ENCODE measurements at places on chromosomes 7 and 10.

GRCh38 chr10:3784510-3785250 is at the start of gene KLF6:
KLF6 (minus strand) TSS chr10:3785209; CDS start chr10:3785014, 195 bp downstream.
- peak; percentile 35 for DNase-seq

GRCh38 chr10:120819366-120819765 is 31.8 kb upstream of the WDR11 start:
- no peak for DNase-seq

DNA sequence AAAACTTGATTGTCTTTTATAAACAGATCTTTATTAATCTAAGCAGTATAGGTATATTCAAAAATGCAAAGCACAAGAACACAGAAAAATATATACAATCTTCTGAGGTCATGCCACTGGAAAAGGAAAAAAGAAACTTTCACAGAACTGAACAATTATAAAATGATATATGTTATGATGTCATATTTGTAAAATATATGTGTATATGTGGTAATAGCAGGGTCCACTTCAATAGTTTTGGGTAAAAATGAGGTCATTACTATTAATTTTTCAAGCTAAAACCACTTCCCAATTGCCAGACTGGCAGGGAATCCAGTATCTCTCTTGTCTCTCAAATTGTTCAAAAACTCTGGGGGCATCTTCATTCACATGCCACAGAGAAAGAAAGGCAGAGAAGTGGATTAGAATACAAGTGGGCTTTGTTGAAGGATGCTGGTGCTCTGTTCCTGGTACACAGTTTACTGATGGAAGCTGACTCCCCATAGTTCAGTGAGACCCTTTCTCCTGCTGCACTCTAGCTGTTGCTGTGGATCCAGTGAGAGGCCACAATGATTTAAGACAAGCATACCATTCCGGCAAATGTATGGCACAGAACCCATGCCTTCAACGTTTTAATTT is 19.7 kb downstream of the CTNNA3 start:
- no peak for DNase-seq

DNA sequence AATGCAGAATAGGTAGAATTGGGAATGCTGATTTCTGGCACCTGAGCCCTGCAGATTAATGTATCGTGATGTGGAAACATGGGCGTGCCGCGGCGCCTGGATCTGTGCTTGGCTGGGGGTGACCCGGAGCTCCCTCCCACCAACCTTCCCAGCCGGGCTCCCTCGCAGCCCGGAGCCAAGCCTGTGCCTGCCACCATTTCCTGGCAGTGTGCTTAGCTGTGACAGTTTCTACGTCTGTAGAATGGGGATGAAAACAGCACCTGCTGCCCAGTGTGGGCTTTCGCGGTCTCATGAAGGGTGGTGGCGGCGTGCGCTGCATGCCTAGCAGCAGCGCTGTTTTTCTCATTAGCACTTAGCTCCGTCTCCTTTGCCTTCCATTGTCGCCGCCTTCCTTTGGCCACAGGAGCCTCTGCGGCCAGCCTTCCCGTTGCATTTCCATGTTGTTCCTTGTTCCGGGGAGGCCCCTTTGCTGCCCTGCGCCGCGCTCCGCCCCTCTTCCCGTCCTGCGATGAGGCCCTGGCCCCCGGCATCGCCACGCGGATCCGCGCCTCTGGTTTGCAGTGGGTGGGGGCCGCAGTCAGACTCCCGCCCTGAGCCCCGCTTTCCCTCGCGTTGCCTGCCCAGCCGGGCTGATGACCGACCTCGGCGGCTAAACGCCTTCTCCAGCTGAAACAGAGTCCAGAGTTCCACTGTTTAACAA is 84.2 kb downstream of the CUL1 start:
- no peak for DNase-seq

DNA sequence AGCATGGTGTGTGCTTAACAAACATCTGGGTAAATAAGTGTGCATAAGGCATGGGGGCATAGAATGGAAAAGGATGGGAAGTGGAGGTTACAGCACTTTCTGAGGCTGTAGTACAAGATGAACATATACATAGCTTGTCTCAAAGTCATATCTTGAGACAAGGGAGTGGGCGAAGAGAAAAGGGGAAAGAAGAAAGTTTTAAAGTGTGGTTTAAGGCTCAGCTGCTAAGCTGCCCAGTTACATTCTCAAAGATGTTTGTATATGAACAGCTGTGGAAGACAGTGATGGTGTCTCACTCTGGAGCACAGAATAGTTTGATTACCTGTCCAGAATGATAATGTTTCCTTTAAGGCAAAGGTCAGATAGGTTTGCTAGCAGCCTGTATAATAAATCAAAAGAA is 61.9 kb upstream of the LANCL2 start:
- no peak for DNase-seq

- DNase-seq: no peak
Measured at GRCh38 chr10:33800545-33800944, 466.1 kb upstream of the NRP1 start.

- DNase-seq: no peak
Measured at GRCh38 chr10:3570855-3571266, 214.1 kb downstream of the KLF6 start.
